ENCODE measurements at places on chromosomes 16 and 17.

- no peak for DNase-seq
Measured at GRCh38 chr16:66481943-66482390, 54.9 kb downstream of the BEAN1 start.

- DNase-seq = no peak
Measured at GRCh38 chr17:83101805-83102480, 22.5 kb downstream of the METRNL start.

- no peak for DNase-seq
Measured at GRCh38 chr17:76676629-76677028, 33.1 kb upstream of the ST6GALNAC1 start.

DNA sequence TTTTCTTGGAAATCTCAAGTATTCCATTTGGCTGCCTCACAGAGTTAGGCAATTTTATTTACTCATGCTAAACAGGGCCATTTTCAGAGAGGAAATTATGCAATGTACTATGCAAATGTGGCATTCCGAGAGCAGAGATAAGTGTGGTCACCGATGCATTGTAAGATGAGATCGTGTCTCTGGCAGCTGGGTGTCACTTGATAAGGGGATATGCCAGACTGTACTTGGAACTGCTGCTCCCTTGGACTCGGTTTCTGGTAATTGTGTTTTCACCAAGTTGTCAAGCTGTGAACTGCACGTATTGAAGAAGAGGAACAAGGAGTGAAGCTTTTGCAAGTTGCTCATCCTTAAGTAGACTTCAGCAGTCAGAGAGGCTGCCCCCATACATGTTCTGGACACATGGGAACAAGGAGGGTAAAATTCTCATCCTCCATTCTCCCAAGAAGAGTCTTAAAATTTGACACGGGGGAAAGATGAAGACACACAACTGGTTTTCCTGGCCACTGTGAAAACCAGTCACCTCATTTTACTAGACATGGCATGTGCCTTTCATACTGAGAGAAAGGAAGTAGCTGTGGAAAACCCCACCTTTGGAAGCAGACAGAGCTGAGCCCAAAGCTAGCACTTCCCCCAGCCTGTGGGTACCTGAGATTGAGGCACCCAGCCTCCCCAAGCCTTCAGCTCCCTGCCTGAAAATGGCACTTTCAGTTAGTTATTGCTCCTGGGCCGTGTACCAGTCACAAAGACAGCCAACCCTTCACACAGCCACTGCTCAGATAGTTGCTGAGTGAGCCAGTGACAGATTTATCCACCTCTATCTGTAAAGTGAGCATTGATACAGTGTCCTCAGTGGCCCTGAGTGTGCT, 150.7 kb downstream of the SOCS1 start:
- DNase-seq = no peak

- no peak for DNase-seq
Measured at GRCh38 chr16:27571433-27572326, 21.7 kb downstream of the KATNIP start.

GRCh38 chr17:68257934-68258333, 10.1 kb downstream of the AMZ2 start:
- no peak for DNase-seq

- no peak for DNase-seq
Measured at GRCh38 chr16:84648595-84649510, 542 bp downstream of the KLHL36 start.

- no peak for DNase-seq
Measured at GRCh38 chr16:30997725-30998711, 12.4 kb downstream of the STX1B start.
